ENCODE measurements at places on chromosomes 16 and 17.

- no peak for DNase-seq
Measured at GRCh38 chr16:70805380-70805779, 4.4 kb upstream of the VAC14 start.

GRCh38 chr16:2751577-2752034 lies 832 bp upstream of the SRRM2 start:
- peak; percentile 38 for DNase-seq

DNA sequence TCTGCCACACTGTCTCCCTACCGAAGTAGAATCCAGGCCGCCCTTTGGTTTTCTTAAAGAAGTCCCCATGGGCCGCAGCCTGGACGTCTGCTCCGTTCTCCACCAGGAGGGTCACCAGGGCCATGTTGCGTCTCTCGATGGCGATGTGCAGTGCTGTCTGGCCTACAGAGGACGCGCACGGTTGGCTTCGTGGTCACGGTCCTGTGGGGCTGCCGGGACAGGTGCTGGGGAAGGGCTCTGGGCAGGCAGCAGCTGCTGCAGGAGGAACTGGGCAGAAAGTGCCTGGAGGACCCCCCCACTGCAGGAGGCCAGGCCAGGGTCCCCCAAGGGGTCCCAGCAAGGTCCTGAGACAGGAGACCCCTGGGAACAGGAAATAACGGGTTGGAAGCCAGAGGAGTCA lies 19.0 kb downstream of the TRPV1 start:
- DNase-seq: no peak

- peak; percentile 98 for DNase-seq
Measured at GRCh38 chr17:78826836-78827509, 13.6 kb downstream of the USP36 start.

DNA sequence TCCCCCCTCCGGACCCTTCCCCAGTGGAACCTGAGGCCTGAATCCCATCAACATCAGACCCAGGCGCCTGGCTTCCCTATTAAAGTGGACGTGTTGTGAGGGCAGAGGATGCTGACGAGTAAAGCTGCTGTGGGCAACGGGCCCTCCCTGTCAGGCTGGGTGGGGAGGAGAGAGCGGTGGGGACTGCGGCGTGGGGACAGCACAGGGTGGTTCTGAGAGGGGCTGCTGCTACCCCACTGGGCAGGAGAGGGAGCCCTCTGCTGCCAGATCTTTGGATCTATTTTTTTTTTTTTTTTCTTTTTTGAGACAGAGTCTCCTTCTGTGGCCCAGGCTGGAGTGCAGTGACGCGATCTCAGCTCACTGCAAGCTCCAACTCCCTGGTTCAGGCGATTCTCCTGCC lies 5.9 kb downstream of the CA5A start:
- DNase-seq: no peak

DNA sequence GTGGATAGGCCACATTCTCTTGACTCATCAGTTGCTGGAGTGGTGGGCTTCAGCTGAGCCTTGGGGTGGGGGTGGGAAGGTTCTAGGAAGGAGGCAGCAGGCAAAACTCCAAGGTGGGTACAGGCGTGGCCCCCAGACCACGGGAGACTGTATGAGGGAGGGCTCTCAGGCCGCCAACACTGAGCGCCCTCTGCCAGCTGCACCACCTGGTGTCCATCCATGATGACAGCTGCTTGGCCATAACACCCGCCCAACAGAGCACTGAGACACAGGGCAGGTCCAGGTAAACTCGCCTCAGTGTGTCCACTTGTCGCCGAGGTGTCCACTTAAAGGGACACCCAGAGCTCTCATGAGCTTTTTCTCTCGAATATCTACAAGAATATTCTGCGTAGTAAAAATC lies 133.5 kb downstream of the C16orf95 start:
- DNase-seq: no peak

GRCh38 chr17:38322897-38323296 lies 20.9 kb downstream of the GPR179 start:
- no peak for DNase-seq

DNA sequence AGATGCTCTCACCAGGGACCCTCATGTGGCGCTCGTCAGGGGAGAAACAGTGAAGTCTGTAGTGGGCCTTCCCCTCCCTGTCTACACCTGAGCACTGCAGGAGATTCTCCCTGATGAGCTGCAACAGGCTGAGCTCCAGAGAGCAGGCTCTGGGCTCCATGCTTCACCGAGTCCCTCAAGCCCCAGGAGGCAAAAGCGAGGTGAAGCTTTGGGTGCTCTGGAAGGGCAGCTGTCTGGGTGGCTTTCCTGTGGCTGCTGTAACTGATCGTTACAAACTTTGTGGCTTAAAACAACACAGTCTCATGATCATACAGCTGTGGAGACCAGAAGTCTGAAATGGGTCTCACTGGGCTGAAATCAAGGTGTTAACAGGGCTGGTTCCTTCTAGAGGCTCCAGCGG lies 12.1 kb upstream of the CD300LD start:
- DNase-seq: peak; percentile 19
